ENCODE measurements at places on chromosomes 2 and 18.

GRCh38 chr2:195838002-195838401 is 181.0 kb downstream of the SLC39A10 start:
- DNase-seq: no peak

DNA sequence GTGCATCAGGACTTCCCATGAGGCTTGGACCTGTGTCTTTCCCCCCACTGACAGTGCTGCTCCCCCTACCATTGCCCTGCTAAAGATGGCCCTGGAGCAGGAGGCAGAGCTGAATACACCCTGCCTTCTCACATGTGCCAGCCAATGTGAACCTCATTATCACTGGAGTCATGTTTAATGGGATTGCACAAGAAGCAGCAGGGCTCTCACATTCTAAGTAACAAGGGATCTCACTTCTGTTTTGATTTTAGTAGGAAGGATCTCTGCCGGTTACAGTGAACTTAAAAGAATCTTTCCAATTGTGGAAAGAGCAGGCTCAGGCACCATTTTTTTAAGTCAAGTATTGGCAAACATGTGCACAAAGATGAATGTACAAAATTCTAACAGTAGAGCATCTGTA is 322.1 kb upstream of the MEX3C start:
- no peak for DNase-seq

- no peak for DNase-seq
Measured at GRCh38 chr2:71757351-71757750, 304.0 kb downstream of the DYSF start.

GRCh38 chr18:70154591-70155194 is 50.8 kb downstream of the RTTN start:
- no peak for DNase-seq

DNA sequence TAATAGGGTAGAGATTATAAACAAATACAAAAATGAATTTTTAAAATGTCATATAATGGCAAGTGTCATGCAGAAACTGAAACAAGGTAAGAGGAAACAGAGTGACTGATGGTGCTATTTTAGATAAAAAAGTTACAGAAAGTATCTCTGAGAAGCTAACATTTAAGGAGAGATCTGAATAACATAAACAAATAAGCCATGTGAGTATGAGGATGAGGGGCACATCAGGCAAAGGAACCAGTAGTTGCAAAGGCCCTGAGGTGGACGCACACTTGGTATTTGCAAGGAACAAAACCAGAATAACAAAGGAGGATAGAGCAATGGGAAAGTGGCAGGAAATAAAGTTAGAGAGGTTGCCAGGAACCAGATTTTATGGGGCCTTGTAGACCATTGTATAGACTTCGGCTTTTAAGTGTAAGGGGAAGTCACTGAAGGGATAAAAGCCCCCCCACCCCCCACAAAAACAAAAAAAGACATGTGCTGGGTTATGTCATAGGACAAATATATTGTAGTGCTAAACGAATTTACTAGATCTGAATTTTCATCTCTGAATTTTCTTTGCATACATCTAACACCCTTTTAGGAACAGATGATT is 159.2 kb downstream of the DTNB start:
- DNase-seq: no peak

DNA sequence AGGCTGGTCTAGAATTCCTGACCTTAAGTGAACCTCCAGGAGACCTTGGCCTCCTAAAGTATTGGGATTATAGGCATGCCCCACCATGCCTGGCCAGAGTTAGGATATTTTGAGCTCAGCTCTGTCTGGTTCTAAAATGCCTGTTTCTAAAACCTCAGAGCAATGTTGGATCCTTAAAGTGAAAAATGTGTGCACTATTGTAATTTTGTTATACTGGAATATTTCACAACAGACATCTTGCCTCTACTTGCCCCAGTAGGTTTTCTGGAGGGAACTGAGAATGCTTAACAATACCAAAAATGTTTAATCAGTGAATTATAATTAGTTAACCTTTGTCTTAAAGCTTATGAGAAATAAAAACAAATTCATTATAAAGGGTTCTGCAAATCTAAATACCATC is 144.6 kb upstream of the CCDC195 start:
- no peak for DNase-seq

GRCh38 chr2:15874321-15874720 is 66.0 kb upstream of the MYCN start:
- DNase-seq: no peak

DNA sequence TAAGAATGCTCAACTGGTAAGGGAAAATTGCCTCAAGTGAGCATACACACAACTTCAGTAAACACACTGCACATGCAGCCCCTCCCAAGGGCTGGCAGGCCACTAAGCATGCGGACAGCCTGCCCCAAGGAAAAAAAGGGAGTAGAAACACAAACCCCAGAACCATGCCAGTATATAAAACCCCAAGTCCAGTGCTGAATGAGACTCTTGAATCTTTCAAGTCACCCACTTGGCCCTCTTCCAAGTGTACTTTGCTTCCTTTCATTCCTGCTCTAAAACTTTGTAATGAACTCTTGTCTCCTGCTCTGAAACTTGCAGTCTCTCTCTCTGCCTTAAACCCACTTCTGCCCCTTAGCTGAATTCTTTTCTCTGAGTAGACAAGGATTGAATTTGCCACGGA is 736.4 kb downstream of the RNF144A start:
- no peak for DNase-seq

DNA sequence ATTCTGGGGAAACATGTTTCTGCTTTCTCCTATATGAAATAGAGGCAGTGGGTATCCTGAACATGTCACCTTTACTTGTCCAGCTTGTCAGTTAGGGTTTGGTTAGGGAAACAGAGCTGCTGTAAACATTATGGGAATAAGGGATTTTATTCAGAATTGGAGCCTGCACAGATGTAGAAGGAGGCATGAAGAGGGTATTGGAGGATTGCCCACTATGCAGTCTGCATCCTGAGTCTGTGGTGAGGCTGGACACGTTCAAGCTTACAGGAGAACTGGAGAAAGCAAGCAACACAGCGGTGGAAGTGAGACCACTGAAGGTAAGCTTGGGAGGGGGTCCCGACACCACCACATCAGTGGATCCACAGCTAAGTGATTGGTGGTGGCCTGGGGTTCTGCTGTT is 443.0 kb upstream of the TNP1 start:
- no peak for DNase-seq

Measured in stimulated activated CD4-positive, alpha-beta T cell treated with anti-CD3 and anti-CD28 coated beads, TNF-alpha, amount 100 ng/mL, for 1 hour (primary cell).